ENCODE measurements at places on chromosomes 16 and 17.

- DNase-seq: no peak
These were observed 74.8 kb downstream of the XYLT1 start for GRCh38 chr16:17395849-17396480.

- DNase-seq: no peak
These were observed 111.9 kb upstream of the CORO6 start for GRCh38 chr17:29734640-29735039.

GRCh38 chr17:21143695-21144094, 16.9 kb downstream of the DHRS7B start:
- no peak for DNase-seq

- DNase-seq: no peak
These were observed 392.5 kb downstream of the HS3ST3B1 start for GRCh38 chr17:14693382-14693781.

- DNase-seq: no peak
These were observed 1.2 kb upstream of the SHISA9 start for GRCh38 chr16:12900156-12900555.

- no peak for DNase-seq
These were observed 85.6 kb downstream of the CLEC16A start for GRCh38 chr16:11029948-11030347.

GRCh38 chr17:9330611-9331271, 244.9 kb downstream of the STX8 start:
- DNase-seq: no peak

- DNase-seq: no peak
These were observed 45.6 kb downstream of the ERN1 start for GRCh38 chr17:64084086-64084939.

GRCh38 chr16:680967-681745, 946 bp downstream of the STUB1 start:
- DNase-seq: no peak

GRCh38 chr16:8346294-8346693, 244.0 kb downstream of the TMEM114 start:
- DNase-seq: peak; percentile 59

GRCh38 chr16:19666477-19666876, 51.5 kb downstream of the KNOP1 start:
- no peak for DNase-seq

GRCh38 chr16:83214671-83215070, 587.9 kb downstream of the CDH13 start:
- DNase-seq: no peak

DNA sequence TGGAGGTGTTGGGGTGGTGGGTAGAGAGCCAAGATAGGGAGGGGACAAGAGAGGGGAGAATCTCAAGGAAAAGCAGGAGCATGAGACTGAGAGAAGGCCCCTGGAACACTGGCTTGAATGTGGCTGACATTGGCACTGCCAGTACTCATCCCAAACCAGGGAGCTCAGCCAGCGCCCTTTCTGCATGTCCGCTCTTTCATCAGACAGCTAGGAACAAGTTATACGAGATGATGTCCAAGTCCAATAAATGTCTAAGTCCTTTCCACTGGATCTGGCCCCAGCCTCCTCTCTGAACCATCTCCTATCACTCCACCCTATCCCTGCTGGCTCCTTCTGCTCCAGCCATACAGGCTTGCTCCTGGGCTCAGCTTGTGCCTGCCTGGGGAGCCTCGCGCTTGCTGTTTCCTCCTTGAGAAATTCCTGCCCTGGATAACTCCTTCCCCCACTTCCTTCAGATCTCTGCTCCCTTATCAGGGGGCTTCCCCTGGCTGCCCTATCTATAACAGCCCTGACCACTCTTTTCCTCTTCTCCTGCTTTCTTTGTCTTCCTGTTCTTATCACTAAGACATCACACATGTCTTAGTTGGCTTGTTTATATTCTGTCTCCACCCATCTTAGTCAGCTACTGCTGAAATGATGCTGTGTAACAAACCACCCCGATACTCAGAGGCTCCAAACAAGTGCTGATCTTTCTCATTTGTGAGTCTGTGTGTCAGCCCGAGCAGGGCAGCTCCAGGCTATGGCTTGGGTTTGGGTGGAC, 37.1 kb upstream of the MEOX1 start:
- DNase-seq: no peak

- DNase-seq: no peak
These were observed 75.8 kb downstream of the TEX14 start for GRCh38 chr17:58615768-58616659.

GRCh38 chr16:30546115-30546514, 11.5 kb upstream of the ZNF747 start:
- no peak for DNase-seq

GRCh38 chr17:64385187-64386083, 5.2 kb downstream of the PECAM1 start:
- DNase-seq: no peak

- no peak for DNase-seq
These were observed 28.9 kb downstream of the ADCY9 start for GRCh38 chr16:4087099-4087885.

- DNase-seq: no peak
These were observed 19.5 kb downstream of the SIAH1 start for GRCh38 chr16:48365601-48366164.

- no peak for DNase-seq
These were observed 10.2 kb upstream of the SEC14L5 start for GRCh38 chr16:4947722-4948503.

GRCh38 chr17:65173976-65174683, 37.0 kb downstream of the RGS9 start:
- DNase-seq: no peak

DNA sequence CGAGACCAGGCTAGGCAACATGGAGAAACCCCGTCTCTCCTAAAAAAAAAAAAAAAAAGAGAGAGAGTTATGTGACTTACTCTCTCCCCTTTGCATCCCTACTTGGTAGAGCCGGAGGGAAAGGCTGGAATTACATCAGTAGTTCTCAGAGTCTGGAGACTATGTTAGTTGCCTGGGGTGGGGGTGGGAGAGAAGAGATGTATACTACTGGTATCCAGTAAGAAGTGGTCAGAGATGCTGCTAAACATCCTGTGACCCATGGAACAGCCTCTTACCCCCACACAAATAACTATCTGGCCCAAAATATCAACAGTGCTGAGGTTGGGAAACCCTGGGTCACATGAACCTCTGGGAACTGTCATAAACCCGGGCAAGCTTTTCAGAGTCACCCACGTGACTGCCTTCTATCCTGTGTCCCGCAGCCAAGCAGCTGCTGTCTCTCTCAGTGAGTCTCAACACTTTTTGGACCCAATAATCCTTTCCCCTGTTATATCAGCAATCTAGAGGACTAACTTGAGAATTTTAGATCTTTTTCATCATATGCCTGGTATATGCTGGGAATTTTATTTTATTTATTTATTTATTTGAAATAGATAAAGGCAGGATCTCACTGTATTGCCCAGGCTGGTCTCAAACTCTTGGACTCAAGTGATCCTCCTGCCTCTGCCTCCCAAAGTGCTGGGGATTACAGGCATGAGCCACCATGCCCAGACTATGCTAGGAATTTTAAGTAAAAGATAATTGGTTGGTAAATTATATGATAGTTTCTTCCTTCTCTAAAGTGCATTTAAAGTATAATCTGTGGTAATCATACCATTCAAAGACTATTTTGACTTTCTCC, 8.7 kb downstream of the EIF1 start:
- no peak for DNase-seq

DNA sequence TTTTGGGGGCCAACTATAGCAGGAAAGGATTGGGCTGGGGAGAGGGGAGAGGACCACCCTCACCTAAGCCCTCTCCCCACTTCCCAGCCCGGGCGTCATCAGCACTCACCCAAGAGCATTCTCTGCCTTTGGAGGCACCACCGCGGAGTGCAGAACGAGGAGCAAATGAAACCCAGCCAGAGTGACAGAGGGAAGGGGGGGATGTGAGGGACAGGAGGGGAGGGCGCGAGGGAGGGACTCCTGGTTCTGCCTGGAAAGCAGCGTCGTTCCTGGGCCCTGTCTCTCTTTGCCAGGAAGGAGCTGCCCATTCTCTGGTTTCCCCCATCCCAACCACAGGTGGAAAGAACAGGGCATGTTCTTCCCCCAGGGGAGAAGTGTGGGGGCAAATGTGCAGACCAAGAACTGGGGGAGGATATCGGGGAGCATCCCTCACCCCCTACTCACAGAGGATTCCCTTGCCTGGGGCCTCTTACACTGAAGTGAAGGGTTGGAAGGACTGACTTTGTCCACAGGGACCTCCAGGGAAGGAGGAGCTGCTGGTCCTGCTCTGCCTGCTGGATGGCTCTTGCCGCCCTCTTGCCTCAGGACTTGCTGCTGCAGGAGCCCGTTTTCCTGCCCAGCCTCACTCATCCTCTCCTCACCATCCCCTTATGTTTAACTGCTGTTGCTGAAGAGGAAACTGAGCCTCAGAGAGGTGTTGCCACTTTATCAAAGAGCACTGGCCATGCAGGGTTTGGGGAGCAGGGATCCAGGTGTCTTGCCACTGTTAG, 3.5 kb upstream of the C17orf113 start:
- no peak for DNase-seq

DNA sequence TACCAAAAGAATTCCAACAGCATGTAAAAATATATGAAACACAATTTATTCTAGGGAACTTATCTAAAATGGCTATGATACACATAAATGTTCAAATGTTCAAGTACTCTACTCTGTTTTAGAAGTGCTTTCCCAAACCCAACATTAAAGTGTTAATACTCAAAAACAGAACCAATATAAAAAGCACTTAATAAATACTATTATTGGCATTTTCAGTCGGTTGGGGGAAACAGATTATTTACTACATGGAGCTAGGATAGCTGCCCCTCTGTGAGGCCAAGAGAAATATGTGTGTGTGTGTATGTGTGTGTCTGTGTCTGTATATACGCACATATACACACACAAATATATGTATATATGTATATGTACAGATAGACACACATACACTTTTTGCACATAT, 32.1 kb upstream of the BRIP1 start:
- DNase-seq: no peak

DNA sequence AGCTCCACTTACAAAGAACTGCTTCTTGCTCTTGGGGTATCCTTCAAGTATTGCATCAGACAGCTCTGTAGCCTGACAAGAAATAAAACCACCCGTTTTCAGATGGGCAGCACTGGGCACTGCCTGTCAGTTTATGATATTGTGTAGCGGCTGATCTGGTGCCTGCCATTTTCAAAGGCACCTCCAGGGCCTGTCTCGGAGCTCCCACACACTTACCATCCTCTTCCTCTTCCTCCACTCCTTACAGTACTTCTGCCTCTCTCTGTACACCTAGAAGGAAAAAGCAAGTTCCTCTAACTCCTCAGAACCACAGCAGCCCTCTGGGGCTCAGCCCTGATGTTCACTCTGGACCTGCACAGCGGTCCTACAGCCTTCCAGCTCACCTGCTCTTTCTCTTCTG, 4.4 kb downstream of the PSMC3IP start:
- DNase-seq: no peak

Data from right renal cortex interstitium (tissue), 3 donors.